ENCODE measurements at places on chromosomes 3 and 15.
A peak's percentile ranks its signal among the peaks of the same experiment; 100 is the strongest.

- DNase-seq: no peak
- no peaks in the 10 kb centered on the region for H3K36me3 ChIP-seq
These were observed 55.9 kb upstream of the MCTP2 start for GRCh38 chr15:94175420-94175819.

DNA sequence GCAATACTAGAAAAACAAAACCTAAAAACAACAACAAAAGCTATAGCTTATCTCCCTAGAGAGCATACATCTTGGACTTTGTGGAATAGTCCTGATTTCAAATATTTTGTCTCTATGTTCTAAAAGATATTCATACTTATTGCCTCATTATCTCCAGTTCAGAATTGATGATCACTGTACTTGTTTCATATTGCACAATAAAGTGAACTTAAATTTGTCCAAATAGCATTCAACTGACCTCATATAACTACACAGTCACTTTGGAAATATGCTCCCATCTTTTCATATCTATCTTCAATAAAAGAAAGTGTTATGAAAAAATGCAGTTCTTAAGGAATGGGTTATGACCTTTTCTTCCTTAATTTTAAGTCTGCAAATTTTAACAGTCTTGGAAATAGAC, 228.6 kb upstream of the CMC1 start:
- H3K27me3 ChIP-seq: no peaks in the 10 kb centered on the region
- H3K36me3 ChIP-seq: no peaks in the 10 kb centered on the region
- no peak overlapping the region for H3K27ac ChIP-seq
- H3K4me3 ChIP-seq: no peak overlapping the region

DNA sequence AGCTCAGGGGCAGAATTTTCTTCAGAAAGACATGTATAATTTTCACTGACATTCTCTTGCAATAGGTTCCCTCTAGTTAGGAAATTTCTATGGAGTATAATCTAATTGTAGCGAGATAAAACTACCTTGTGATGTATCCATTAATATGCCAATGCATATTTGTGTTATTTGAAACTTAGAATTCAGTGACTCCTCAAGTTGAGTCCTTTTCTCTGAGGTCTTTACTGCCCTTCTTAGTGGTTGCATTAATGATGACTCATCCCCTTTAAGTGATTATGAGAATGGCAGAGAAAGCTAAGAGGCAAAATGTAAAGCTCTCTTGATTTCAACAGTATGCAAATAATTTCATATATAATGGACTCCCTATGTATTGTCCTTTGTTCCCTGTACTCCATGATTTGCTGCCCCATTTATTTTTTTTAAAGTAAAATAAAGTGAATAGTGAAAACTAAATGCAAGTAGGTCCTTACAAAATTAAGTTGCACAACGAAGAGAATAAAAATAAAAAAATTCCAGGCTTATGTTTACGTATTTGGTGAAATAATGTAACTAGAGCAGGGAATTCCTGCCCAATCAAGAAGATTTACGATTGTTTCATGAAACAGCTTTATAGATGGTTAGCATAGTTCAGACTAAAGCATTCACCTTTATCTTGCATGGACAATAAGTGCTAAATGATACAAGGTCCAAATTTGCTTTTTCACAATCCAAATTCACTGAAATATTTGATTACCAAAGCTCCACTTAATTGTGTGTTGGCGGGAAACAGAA, 78.1 kb downstream of the ZPLD1 start:
- H3K27ac ChIP-seq: no peak overlapping the region
- no peak overlapping the region for H3K4me3 ChIP-seq
- no peak for DNase-seq
- 0 out of 2 replicates have a peak, but pooled peaks cover 6% of the 10 kb centered on the region for H3K4me1 ChIP-seq
- H3K27me3 ChIP-seq: no peaks in the 10 kb centered on the region

DNA sequence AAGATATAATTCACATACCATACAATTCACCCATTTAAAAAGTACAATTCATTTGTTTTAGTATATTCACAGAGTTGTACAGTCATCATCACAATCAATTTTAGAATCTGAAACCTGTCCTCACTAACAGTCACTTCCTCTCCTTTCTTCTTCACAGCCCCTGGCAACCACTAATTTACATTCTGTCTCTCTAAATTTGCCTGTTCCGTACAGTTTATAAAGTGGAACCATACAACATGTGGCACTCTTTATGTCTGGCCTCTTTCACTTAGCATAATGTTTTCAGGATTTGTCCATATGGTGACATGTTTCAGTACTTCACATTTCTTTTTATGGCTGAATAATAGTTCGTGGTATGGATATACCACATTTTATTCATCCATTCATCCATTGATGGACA, 22.7 kb downstream of the ERICH6 start:
- H3K27ac ChIP-seq: no peak overlapping the region
- no peaks in the 10 kb centered on the region for H3K4me1 ChIP-seq
- no peaks in the 10 kb centered on the region for H3K27me3 ChIP-seq
- H3K36me3 ChIP-seq: no peaks in the 10 kb centered on the region

DNA sequence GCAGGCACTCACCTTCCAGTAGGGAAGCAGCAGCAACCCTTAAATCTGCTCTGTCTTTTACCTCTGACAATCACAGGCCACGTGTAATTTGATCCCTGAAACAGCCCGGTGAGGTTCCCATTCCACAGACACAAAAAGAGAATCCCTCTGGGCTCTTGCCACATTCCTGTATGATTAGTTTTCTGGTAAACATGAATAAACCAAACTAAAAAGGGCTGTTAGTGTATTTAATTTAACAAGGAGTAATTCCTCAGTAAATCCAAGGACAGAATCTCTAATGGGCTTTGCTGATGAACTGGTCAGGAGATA, 186.9 kb downstream of the FAM43A start:
- peak overlapping the region; percentile 91 for H3K27ac ChIP-seq
- peaks cover 50% of the 10 kb centered on the region for H3K4me1 ChIP-seq
- no peaks in the 10 kb centered on the region for H3K36me3 ChIP-seq
- peak overlapping the region; percentile 6 for H3K4me3 ChIP-seq
- H3K27me3 ChIP-seq: no peaks in the 10 kb centered on the region

- no peaks in the 10 kb centered on the region for H3K36me3 ChIP-seq
- no peak overlapping the region for H3K27ac ChIP-seq
- no peaks in the 10 kb centered on the region for H3K4me1 ChIP-seq
- H3K4me3 ChIP-seq: no peak overlapping the region
These were observed 470.6 kb downstream of the OCA2 start for GRCh38 chr15:27628486-27628885.

DNA sequence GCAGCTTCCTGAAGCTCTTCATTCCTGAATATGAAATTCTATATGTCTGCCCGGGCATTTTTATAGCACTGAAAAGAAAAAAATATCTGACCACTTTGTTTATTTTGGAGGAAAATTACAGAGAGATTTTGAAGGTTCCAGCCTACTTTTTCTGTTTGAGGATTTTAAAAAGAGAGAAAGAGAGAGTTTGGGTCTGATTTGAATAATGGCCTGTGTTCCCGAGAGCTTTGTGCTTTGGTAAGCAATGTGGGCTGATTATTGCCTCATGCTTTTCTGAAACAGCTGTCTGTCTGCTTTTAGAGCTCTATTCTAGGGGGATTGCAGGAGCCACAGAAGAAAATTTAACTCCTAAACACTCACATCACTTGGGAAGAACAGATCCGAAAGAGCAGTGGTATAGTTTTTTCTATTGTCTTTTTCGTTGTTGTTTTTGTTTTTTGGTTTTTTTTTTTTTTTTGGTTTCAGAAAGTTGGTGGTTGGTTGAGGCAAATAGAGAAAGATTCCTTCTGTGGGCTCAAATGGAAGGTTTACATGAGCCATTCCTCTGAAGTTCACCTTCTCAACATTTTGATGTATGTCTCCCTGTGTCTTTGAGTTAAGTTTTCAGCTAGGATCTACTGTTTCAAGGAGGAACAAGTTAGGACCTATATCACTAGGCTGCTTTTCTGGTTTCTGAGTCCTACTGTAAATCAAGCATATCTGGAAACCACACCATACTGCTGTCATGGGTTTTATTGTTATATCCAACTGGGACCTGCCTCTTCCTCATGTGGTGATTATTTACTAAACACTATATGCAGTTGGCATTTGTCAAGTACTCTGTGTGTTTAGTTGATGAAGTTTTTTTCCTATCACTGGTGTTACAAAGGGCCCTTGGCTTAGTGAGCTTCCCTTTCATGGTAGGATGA, 178.9 kb downstream of the KCNMB2 start:
- H3K27ac ChIP-seq: no peak overlapping the region
- no peak overlapping the region for H3K4me3 ChIP-seq
- no peaks in the 10 kb centered on the region for H3K36me3 ChIP-seq
- no peak for DNase-seq

GRCh38 chr3:52551118-52551517, 14.7 kb downstream of the UQCC5 start:
- no peak overlapping the region for H3K4me3 ChIP-seq
- no peak overlapping the region for H3K27ac ChIP-seq
- H3K27me3 ChIP-seq: no peaks in the 10 kb centered on the region
- no peak for DNase-seq

DNA sequence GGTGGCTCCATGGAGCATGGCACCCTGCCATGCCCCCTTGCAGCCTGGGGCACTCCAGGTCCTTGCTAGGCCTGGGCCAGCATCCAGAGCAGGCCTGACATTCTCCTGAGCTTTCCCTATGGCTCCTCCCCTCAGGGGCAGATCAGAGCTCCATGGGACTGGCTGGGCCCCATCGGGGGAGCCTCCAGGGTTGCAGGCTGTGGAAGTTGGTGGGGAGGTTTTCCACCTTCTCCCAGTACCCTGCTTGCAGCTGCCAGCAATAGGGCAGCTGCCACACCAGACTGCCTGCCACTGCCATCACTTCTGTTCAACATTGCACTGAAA, 75.7 kb upstream of the TP63 start:
- H3K27me3 ChIP-seq: no peaks in the 10 kb centered on the region
- no peak overlapping the region for H3K27ac ChIP-seq
- H3K36me3 ChIP-seq: 0 out of 2 replicates have a peak, but pooled peaks cover 6% of the 10 kb centered on the region
- no peak for DNase-seq
- H3K4me1 ChIP-seq: no peaks in the 10 kb centered on the region

- H3K4me1 ChIP-seq: peaks cover 21% of the 10 kb centered on the region
- no peaks in the 10 kb centered on the region for H3K36me3 ChIP-seq
- H3K4me3 ChIP-seq: no peak overlapping the region
- DNase-seq: no peak
- no peaks in the 10 kb centered on the region for H3K27me3 ChIP-seq
- no peak overlapping the region for H3K27ac ChIP-seq
These were observed 1.7 kb upstream of the GOLIM4 start for GRCh38 chr3:168097381-168097780.
